Ovary (tissue), 10 donors: ENCODE measurements at places on chromosomes 13 and 19. TPM values are rescaled to one million over a fixed set of nuclear protein-coding genes. Genes with fewer than 3 reads are reported as not detected.

GRCh38 chr19:56991912-56992311 is 127.9 kb upstream of the USP29 start:
- no peaks in the 10 kb centered on the region for H3K36me3 ChIP-seq
- peak overlapping the region; percentile 94 for H3K27ac ChIP-seq
- H3K27me3 ChIP-seq, result no peaks in the 10 kb centered on the region
- H3K4me1 ChIP-seq, result peaks cover 17% of the 10 kb centered on the region

DNA sequence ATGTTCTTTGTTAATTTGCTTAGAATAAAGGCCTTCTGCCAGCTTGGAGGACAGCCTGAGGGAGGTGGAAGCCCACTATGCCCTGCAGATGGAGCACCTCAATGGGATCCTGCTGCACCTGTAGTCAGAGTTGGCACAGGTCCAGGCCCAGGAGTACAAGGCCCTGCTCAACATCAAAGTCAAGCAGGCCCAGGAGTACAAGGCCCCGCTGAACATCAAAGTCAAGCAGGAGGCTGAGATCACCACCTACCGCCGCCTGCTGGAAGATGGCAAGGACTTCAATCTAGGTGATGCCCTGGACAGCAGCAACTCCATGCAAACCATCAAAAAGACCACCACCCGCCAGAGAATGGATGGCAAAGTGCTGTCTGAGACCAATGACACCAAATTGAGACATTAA is 41.7 kb downstream of the ZNF85 start:
- no peak overlapping the region for H3K27ac ChIP-seq
- H3K27me3 ChIP-seq, result no peaks in the 10 kb centered on the region
- H3K4me3 ChIP-seq, result no peak overlapping the region
- DNase-seq, result no peak

The SIGLEC10 gene
- total RNA-seq, result 7.3 TPM

DNA sequence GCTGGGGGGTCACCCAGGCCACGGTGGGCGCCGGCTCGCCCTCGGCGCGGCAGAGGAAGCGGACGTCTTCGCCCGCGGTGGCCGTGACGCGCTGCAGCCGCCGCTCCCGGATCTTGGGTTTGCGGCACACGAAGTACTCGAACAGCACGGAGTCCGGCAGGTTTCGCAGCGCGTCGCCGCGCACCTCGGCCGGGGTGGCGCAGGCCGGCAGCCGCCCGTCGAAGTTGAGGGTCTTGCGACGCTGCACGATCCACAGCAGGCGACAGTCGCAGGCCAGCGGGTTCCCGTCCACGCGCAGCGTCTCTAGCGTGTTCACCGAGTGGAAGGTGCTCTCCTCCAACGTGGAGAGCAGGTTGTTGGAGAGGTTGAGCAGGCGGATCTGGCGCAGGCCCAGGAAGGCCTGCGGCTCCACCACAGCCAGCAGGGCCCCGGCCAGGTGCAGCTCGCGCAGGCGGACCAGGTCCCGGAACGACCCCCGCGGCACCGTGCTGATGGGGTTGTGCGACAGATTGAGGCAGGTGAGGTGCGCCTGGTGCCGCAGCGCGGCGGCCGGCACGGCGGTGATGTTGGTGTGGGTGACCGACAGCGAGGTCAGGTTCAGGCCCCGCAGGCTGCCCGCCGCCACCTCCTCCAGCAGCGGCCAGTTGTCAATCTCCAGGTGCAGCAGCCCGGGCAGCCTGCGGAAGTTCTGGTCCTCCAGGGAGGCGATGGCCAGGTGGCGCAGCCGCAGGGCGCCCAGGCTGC is 8.6 kb upstream of the PEAK3 start:
- H3K4me1 ChIP-seq, result peaks cover 12% of the 10 kb centered on the region
- no peaks in the 10 kb centered on the region for H3K36me3 ChIP-seq
- DNase-seq, result no peak
- no peak overlapping the region for H3K27ac ChIP-seq

- peaks cover 2% of the 10 kb centered on the region for H3K4me1 ChIP-seq
- H3K27ac ChIP-seq, result no peak overlapping the region
- no peaks in the 10 kb centered on the region for H3K36me3 ChIP-seq
- H3K27me3 ChIP-seq, result no peaks in the 10 kb centered on the region
- DNase-seq, result no peak
Observed at GRCh38 chr13:29597706-29598105, 2.2 kb upstream of the SLC7A1 start.
